HFFc6 (cell line): ENCODE measurements at places on chromosomes 13 and 19.
A peak's percentile ranks its signal among the peaks of the same experiment; 100 is the strongest.

DNA sequence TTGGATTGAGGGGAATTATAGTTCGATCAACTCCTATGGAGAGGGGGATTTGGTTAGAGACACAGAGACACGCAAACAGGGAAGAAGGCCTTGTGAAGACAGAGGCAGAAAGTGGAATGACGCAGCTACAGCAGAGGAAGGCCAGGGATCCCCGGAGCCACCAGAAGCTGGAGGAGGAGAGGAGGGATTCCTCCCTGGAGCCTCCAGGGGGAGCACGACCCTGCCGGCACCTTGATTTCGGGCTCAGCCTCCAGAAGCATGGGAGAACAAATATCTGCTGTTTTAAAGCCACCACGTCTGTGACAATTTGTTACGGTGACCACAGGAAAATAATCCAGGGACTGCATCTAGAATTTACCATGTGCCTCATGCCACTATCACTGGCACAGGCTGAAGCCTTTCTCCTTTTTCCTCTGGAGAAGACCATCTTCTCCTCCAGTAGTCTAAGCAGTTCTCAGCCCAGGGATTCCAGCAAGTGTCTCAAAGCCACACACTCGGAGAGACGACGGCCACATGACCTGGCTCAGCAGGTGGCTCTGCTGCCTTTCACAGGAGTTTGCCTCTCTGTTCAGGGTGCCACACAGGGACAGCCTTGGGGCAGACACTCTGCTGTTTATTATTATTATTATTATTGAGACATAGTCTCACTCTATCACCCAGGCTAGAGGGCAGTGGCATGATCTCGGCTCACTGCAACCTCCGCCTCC, 39.9 kb upstream of the CCNE1 start:
- peak; percentile 46 for DNase-seq

DNA sequence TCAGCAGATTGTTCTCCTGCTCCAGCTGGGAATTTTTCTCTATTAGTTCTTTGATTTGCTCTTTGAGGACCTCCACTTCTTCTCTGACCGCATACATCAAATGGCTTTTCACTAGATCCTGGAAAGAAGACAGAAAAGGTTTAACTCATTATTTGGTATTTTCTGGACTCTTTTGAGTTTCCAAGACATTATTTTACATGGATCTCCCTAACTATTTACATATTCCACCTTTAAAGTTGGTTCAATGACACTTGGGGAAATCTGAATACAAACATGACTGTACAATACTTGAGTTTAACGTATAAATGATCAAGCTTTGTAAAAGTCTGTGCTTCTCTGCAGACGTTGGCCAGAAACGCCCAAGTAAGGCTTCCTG, 61.1 kb downstream of the SERP2 start:
- DNase-seq = no peak

DNA sequence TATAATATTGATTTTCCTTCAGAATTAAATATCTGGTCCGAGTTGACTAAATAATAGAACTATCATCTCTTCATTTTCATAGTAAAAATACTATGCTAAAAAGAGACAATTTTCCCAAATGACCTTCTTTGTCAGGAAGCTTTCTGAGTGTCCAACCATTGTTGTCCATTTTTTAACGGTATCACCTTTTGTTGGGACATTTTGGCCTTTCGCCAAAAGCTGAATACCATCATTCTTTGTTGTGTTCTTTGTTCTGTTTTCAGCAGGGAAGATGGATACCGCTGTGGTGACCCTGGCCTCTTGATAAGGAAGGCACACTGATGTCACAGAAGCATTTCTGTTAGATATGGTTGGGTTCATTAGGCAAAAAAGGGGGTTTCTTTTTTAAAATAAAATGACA, 654.4 kb upstream of the GPC6 start:
- DNase-seq = no peak

- peak; percentile 90 for DNase-seq
These were observed 22.5 kb upstream of the ZNF429 start for GRCh38 chr19:21482863-21483276.

GRCh38 chr19:15231271-15231670, 977 bp downstream of the EPHX3 start:
- DNase-seq = no peak

DNA sequence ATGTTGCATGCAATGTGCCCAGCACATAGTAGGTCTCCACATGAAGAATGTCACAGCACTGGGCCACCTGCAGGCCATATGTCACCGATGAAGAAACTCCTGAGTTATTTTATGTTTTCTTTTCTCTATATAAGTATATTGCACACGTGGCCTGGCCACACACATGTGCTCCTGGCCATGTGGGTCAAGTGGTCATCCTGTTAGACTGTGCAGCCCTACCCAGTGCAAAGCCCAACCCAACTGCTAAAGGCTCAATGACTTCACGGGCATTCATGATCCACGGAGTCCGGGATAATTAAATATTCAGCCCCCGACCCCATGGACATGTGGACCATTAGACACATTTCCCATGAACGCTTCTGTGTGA, 163.2 kb downstream of the TEX29 start:
- DNase-seq = no peak

- peak; percentile 59 for DNase-seq
These were observed 7.0 kb downstream of the ABHD8 start for GRCh38 chr19:17296273-17296672.

GRCh38 chr19:29084266-29084665, 128.7 kb downstream of the UQCRFS1 start:
- DNase-seq = peak; percentile 22

DNA sequence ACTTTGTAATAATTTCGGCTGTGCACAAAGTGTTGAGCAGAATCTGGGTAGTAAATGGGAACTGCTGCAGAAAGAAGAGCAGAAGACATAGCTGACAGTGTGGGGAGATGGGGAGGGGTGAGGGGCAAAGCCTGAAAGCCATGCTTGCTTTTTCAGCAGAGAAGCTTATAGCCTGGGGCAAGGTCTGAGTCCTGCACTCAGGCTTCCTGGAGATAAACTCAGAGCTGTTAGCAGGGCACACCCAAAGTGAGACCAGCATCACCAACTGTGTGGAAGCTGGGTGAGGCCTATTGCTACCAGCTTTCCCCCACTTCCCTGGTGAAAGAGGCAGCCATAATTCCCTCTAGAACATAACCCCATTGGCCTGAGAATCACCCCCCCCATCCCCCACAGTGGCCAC, 15.6 kb upstream of the LHFPL6 start:
- no peak for DNase-seq

- DNase-seq = no peak
These were observed 90.7 kb downstream of the DPF1 start for GRCh38 chr19:38133319-38133718.

- no peak for DNase-seq
These were observed 126.2 kb downstream of the LMO7 start for GRCh38 chr13:75762076-75762937.

DNA sequence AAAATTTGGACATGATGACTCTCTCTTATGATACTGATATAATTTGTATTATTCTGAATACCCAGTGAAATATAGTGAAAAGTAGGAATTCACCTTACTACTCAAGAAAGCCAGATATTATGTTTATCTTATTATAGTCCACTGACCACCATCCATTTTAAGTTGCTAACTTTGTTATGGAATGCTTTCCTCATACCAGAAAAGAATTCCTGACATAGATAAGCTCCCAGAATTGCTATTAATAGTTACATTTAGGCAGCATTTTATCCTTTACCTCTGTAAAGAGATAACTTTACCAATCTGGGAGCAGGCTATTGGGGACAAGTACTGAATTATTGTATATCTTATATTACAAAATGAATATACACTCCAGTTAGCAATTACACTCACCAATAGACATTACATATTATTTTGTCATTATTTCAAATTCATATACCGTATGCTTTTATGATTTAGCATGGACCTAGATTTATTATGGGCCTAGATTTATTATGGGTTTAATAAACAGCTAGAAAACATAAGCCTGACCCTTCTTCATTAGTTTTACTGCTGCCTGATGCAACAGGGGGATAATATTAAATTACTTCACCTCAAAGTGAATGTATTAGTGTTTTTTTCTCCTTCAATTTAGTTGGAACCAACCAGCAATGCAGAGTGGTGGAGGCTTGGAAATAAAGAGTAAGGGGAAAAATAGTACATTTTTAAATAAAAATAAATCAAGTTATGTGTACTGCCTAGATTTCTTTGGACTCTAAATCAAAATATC, 1886.1 kb downstream of the PCDH9 start:
- no peak for DNase-seq

- DNase-seq = no peak
These were observed 703 bp downstream of the KLF16 start for GRCh38 chr19:1862424-1863327.

DNA sequence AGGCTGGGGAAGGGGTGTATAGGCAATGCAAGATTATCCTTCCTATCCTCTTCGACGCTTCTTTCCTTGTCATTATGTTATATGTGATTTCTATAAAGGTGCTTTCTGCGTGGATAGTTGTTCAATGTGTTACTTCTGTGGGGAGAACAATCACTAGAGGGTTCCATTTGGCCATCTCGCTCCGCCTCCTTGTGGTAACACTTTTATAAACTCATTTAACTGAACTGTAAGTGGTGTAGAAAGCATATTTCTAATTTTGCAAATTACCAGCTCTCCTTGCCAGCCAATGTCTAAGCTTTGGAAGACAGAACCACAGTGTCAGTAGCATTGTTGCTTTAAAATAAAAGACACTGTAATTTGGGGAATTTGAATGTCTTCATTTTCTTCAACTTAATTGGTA, 1093.7 kb upstream of the MIR17HG start:
- no peak for DNase-seq

DNA sequence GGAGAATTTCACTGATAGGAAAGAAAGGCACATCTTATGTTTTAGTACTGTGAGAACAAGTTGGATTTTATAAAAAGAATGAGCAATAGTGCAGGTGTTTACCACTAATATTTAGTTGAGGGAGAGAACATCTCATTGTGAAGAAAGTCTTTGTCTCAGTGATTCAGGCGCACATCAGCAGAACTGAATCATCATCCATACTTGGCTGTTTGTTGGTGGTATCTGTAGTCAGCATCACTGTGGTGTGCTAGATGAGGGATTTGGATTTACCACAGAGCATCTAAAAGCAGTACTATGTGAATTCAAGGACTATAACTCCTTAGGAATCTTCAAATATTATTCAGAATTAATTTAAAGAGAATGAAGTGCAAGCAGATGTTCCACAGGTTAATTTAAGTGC, 1380.5 kb upstream of the ATXN8OS start:
- DNase-seq = no peak

- peak; percentile 20 for DNase-seq
These were observed 1.1 kb downstream of the ARGLU1 start for GRCh38 chr13:106566641-106567473.

DNA sequence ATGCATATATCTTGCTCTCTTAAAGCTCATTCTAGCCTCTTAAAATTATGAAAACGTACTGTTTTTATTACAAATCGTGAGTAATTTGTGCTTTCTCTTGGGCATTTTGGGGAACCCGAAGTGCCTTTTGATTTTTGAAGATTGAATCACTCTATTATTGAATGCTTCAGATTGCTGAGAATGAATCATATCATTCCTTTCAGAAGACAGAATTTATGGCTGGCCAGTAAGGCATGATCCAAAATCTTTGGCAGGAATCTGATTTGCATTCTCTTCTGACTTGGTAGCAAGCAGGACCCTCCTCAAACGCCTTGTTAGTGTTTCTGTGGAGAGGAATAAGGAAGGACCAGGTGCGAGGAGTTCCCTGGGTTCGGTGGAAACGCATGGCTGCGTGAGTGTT, 49.5 kb downstream of the STARD13 start:
- peak; percentile 65 for DNase-seq
